Colonic mucosa (tissue), 4 donors: ENCODE measurements at places on chromosomes 5 and 9. TPM values are rescaled to one million over a fixed set of nuclear protein-coding genes. Genes with fewer than 3 reads are reported as not detected.

The PCDHB2 gene
- 1.6 TPM for total RNA-seq

The NOP16 gene
- total RNA-seq = 45.7 TPM

The GDF9 gene
- total RNA-seq = 0.64 TPM

The TLR4 gene
- total RNA-seq = 3.2 TPM

The ANKRD18A gene
- 7.2 TPM for total RNA-seq

The C5orf46 gene
- not detected for total RNA-seq

The PFN3 gene
- not detected for total RNA-seq

The SEMA5A gene
- total RNA-seq = 32.7 TPM

GRCh38 chr9:79698967-79699366, 127.2 kb downstream of the TLE4 start:
- DNase-seq = no peak

- no peak for DNase-seq
Observed at GRCh38 chr9:74753650-74754049, 134.1 kb downstream of the TRPM6 start.

GRCh38 chr5:100647461-100648230, 112.5 kb downstream of the FAM174A start:
- DNase-seq = peak; percentile 88

- DNase-seq = no peak
Observed at GRCh38 chr5:131671994-131672655, 37.1 kb upstream of the RAPGEF6 start.

DNA sequence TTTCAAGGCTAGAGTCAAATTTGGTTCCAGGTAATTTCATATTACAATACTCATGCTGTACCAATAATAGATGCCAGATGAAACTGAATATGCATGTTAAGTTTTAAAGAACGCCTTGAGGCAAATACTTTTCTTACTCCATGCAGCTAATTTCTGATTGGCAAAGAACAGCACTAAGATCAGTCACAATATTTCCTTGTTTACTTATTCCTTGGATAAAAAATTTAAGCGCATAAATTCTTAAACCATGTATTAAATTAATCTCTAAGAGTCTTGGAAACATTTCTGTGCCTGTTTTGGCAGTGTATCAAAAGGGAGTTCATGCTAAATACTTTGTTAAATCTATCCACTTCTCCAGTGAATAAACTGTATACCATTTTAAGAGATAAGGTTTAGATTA, 173.5 kb downstream of the SLC12A2 start:
- no peak for DNase-seq

DNA sequence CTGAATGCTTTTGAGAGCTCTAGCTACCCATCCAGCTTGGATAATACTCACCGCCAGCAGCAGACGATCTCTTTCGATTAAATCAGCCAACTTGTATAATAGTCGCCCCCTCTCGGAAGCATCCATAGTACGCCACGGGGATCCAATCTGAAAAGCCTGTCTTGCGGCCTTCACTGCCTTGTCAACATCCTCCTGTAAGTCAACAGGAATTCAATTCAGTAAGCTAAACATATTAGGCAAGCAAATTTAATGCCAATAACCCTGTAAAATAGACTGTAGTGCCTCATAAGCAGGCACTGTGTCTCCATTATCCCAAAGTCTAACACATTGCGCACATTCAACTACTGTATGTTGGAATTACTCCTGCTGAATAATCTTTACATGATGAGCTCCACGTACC, 22.0 kb downstream of the ALDH1A1 start:
- no peak for DNase-seq

GRCh38 chr9:115879451-115879850, 274.1 kb upstream of the PAPPA start:
- DNase-seq = no peak

DNA sequence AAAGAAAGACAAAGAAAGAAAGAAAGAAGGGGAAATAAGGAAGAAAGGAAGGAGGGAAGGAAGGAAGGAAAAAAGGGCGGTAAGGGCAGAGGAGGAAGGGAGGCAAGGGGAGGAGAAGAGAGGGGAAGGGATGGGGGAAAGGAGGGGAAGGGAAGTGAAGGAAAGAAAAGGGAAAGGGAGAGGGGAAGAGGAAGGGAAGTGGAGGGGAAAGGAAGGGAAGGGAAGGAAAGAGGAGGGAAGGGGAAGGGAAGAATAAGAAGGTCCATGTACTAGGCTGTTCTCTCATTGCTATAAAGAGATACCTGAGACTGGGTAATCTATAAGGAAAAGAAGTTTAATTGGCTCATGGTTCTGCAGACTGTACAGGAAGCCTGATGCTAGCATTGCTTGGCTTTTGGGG, 217.1 kb downstream of the ENC1 start:
- DNase-seq = no peak

GRCh38 chr5:35651002-35651756, 33.5 kb downstream of the SPEF2 start:
- DNase-seq = peak; percentile 22

- no peak for DNase-seq
Observed at GRCh38 chr5:170117736-170118135, 12.0 kb downstream of the FOXI1 start.

DNA sequence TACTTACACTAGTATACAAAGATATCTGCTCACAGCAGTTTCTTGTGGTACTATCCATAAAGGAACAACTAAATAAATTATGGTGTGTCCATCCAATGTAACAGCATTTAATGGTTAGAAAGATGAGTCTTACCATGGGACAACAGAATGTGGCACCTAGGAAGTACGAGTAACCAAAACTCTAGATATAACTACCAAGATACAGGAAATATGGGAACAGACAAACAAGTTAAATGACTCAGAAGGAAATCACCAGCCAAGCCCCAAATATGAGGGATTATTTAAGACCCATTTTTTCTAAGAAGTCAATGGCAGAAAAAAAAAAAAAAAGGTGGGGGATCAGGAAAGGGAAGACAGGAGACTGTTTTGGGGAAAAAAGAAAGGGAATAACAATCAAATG, 294.8 kb downstream of the PRELID2 start:
- no peak for DNase-seq

GRCh38 chr9:14348373-14349145, 34.6 kb upstream of the NFIB start:
- no peak for DNase-seq

DNA sequence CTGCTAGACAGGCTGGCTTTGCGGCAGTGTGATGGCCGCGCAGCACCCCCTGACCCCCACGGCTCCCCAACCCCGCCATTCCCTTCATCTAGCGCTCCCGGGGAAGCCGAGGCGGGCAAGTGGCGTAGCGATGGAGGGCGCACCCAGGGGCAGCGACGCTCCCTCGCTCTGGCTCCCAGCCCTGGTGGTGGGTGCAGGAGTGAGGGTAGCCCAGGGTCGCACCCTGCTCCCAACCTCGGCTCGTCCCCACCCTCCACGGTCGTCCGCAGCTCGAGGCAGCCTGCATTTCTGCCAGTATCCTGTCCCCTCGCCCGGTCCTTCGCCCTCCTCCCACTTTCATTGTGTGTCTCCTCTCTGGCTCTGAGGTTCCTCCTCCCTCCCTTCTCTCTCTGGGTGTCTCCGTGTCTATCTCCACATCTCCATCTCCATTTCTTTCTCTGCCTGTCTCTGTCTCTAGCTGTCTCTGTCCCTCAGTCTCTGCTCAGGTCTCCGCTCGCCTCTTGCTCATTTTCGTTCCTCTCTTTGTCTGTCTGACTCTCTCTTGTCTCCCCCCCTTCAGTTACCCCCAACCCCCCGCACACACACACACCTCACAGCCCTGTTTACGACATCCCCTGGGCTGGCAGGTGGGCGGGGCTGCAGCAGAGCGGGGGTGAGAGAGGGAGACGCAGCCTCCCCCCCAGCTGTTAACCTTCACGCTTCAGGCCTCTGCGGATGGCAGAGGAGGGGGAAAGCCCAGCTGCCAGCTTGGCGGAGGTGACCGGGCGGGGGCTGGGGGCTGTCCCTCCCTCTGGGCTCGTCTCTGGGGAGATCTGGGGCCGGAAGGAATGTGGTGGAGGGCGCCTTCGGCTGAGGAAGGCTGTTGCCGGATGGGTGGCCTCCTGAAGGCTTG, 48.7 kb upstream of the PSD2 start:
- DNase-seq = no peak

DNA sequence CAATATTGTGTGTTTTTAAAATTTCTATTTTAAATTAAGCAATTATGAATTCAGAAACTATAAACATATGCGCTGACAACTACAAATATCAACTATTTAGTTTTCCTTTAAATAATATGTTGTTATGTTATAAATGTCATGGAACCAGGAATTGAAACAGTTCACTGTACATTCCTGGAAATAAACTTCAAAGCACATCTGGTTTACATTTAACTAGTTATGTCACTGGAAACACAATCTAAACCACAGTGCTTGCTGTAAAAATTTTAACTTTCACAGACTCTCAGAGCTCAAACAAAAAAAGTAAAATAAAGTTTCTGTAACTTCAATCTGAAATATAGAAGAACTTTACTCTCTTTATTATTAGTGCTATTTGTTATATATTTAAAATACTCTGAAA, 179.2 kb downstream of the FBN2 start:
- DNase-seq = no peak

GRCh38 chr9:71725590-71726338, 42.5 kb downstream of the CEMIP2 start:
- no peak for DNase-seq

DNA sequence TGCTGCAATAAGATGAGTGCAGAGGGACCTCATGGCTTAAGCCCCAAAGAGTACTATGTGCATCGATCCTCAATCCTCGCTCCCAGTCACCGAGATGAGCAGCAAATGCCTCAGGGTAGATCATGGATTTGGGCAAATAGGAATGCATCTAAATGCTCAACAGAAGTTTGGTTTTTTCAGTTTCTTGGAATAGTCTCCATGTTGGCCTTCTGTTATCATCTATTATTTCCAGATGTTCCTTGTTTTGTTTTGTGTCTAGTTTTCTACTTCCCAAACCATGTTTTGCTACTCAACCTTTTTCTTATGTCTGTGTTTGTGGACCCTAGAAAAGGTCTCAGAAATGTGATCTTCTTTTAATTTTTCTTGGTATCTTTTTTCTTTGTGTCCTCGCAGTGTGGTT, 43.5 kb upstream of the RASGRF2 start:
- no peak for DNase-seq

GRCh38 chr5:37112383-37112991, 136.7 kb downstream of the CPLANE1 start:
- no peak for DNase-seq

DNA sequence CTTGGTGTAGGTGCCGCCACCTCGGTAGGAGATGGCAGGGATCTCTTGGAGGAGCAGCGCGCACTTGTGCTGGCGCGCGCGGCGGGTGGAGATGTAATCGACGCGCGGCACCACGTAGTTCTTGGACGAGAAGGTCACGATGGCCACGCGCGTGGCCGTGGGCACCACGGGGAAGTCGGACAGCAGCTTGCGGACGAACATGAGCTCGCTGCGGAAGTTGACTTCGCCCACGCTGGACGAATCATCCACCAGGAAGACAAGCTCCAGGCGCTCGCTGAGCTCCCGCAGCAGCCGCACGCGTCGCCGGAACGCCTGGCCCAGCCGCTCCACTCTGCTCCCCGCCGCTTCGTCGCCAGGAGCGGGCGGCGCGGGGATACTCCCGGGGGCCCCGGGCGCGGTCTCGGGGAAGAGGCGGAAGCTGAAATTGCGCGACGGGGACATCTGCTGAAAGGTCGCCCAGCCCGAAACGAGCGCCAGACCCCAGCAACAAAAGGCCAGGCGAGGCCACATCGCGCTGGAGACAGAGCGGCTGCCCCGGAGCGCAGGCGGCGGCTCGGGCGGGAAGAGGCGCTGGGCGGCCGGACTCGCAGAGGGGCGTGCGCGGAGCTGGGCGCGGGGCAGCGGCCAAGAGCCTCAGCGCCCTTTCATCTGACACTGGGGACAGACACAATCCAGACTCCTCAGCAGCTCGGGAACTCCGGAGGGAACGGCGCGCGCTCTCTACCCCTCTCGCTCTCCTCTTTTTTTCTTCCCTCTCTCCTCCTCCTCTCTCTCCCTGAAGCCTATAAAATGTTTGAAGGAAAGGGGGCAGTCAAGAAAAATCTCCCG, at the start of gene SVEP1:
Gene SVEP1 (minus strand): TSS at position 708 of the 828 bp plus-strand sequence. CDS start 198 bp downstream, at position 510.
- no peak for DNase-seq

DNA sequence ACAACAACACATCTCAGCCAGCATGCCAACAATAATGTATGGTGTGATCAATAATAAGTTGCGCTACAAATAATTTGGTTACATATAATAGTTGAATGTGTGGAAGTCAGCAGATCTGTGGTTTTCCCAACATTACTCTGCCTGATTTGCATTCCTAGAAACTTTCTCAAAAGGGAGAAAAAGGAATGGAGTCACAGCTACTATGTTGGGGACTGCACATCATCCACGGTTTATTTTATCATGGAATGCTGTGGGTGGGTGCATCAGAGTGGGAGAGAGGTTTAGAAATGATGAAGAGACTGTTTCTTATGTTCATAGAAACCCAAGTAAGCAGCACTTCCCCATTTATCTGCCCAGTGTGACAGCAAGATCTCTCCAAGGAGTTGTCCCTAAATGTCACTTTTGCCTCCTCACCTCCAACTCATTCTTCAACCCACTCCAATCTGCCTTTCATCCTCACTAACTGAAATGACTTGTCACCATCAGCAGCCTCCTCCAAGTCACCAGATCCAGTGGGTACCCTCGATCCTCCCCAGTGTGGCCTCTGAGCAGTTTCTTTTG, 2.8 kb upstream of the SPOCK1 start:
- DNase-seq = no peak

DNA sequence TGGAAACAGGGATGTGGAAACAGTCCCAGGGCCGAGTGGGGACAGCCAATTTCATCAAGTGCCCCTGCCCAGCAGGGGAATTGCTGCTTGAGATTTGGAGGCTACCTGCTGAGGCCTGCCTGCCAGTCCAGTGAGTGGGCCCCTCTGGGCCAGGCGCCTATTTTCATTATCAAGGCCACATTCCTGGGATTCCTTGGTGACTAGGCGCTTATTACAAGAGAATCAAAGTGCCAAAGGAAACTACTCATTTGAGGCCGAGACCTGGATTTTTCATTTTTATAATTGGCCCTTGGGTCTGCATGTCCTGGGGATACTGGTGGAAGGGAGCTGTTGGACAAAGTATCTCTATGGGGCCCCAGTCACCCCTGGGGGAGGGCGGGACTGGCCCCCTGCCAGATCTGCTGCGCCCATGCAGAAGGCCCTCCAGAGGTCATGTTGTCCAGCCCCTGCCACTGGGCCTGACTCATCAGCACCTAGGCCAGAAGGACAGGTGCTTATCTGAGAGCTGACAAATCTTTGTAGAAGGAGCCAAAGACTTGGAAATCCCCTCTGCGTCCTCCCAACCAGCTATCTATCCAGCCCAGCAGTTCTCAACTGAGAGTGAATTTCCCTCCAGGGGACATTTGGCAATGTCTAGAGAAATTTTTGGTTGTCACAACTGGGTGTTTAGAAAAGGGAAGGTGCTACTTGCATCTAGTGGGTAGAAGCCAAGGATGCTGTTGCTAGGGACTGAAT, 45.6 kb downstream of the FOXI1 start:
- DNase-seq = no peak

DNA sequence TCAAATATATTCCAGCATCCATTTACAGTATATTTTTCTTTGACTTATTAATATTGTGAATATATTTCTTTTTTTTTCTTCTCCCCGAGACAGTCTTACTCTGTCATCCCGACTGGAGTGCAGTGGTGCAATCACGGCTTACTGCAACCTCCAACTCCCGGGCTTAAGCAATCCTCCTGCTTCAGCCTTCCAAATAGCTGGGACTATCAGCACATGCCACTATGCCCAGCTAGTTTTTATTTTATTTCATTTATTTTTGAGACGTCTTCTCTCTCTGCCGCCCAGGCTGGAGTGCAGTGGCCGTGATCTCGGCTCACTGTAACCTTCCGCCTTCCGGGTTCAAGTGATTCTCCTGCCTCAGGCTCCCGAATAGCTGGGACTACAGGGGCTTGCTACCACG, 7.4 kb upstream of the GLIPR2 start:
- no peak for DNase-seq

- no peak for DNase-seq
Observed at GRCh38 chr5:138655530-138656190, 80.5 kb upstream of the HSPA9 start.
